ENCODE measurements at places on chromosomes 5 and 9.

DNA sequence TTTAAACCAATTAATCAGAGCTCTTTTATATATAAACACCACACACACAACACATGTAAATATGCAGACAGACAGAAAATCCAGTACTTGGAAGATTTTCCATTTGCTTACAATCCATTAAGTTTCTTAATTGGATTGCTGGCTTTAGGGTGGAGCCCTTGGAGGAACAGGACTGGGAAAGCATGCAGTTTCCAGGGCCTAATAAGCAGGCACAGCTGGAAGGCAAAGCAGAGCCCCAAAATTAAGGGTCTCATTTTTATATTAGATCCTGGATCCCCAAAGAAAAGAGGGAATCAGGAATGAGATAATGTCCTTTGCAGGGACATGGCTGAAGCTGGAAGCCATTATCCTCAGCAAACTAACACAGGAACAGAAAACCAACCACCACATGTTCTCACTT lies 13.1 kb upstream of the SMC2 start:
- no peak for DNase-seq

DNA sequence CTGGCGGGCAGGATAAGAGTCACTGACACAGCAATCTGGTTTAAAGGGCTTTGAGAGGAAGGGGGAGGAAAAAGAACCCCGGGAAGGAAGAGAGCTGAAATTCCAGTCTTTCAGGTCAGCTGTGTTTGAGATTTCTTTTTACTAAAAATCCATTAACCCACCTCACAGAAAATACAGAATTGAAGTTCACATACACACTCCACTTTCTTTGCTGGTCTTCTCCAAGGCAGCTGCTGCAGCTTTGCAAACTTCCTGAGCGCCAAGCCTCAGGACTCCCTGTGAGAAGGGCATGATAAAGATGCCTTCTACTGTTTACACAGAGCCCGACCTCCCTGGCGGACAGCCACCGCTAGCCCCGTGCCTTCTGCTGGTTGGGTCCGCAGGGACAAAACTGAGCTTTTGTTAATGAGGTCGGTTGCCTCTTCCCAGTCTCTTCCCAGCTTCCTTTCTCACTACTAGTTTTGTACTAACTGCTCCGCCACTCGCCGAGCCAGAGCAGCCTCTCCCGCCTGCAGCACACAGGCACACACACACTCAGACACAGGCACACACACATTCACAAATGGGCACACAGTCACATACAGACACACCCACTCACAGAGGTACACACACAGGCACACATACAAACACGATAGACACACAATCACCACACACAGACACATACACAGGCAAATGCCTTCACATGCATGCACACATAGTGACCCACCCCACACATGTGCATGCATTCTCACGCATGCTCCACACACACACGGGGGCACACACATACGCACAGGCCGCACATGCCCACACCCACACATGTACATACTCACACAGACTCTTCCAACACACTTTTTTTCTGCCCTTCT lies at the start of gene FREM1:
Gene FREM1 (minus strand): TSS at position 468 of the 845 bp plus-strand sequence. CDS start 41,451 bp downstream, outside the sequence.
- no peak for DNase-seq

DNA sequence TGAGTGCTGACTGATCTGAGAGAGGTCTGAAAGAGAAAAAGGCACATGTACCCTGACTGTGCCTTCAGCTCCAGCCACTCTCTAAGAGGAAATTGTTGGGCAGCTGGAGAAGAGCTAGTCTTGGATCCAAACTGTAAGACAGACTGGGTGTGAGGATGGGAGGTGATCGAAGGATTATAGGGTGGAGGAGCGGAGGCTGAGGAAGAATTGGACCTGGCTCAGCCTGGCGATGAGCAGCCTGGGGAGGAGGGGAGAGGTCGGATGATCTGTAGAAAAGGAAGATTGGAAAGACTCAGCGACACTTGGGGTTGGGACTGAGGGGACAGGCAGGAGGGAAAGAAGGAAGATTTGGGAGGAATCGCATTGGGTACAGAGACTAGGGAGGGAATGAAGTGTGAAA lies 98.6 kb upstream of the SLC25A48 start:
- no peak for DNase-seq

- DNase-seq: no peak
These were observed 257.6 kb upstream of the POU5F2 start for GRCh38 chr5:93998951-93999455.

- DNase-seq: no peak
These were observed 43.3 kb downstream of the FGF10 start for GRCh38 chr5:44345871-44346270.

DNA sequence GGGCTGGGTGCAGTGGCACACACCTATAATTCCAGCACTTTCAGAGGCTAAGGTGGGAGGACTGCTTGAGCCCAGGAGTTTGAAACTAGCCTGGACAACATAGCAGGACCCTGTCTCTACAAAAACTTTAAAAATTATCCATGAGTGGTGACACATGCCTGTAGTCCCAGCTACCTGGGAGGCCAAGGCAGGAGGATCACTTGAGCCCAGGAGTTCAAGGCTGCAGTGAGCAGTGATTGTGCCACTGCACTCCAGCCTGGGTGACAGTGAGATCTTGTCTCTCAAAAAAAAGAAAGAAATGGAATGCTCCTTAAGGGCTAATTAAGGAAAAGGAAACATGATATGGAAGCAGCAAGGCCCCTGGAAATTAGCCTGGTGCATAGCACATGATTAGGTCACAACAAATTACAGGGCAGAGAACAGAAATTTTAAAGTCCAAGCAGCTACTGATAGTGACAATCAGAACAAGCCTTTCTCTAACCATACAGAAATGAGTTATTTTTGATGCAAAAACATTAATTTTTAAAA lies 19.5 kb downstream of the ANKH start:
- DNase-seq: no peak

- no peak for DNase-seq
These were observed 159.7 kb upstream of the NFIL3 start for GRCh38 chr9:91583161-91583875.

- DNase-seq: no peak
These were observed 120.2 kb downstream of the PDE4D start for GRCh38 chr5:59773294-59773693.

DNA sequence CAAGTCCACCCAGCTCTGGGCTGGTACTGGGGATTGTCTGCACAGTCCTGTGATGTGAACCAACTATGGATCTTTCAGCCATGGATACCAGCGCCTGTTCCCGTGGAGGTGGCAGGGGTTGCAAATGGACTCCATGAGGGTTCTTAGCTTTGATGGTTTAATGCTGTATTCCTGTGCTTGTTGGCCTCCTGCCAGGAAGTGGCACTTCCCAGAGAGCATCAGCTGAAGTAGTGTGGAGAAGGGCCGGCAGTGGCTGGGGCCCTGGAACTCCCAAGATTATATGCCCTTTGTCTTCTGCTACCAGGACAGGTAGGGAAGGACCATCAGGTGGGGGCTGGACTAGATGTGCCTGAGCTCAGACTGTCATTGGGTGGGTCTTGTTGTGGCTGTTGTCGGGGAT lies 1104.8 kb upstream of the COX7C start:
- DNase-seq: no peak

DNA sequence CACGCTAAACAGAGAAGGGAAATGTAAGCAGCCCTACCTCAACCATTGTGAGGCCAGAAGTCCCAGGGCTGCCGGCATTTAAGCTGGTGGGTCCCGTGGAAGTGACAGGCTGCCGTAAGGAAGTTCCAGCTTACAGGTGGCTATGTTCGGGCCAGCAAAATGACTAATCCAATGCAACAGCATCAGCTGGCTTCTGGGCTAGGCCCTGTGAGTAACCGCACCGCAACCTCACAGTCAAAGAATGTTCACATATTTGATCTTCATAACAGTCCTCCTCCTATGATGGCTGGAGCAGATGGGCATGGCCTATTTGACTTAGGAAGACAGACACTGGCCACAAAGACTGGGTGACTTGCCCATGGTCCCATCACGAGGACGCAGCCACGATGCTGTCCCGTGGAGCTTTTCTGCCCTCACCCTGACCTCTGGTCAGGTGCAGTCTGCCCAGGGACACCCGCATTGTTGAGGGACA lies 88.2 kb downstream of the LIFR start:
- DNase-seq: no peak

DNA sequence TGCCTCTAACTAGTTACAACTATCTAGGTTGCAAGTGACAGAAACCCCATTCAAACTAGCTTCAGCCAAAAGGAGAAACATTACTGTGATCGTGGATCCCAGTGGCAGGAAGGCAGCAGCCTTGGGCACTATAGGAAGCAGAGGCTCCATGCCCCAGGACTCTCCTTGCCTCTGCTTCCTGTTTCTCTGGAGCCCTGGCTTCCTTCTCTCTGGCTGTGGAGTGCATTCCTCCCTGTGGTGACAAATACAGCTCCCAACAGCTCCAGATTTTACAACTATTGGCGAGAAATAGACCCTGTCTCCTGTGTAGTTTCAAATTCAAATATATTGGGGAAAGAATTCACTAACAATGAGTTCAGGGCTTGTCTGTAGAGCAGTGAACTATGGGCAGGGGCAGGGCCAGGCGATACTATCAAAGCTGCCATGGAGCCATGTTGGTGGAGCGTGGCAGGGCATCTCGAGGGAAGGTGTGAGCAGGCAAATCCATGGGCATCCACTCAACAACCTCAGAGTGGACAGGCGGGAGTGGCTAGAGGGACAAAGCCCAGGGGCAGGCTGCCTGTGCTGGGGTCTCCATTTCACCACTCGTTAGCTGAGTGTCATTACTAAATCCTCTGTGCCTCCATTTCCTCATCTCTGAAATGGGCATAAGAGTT lies 189.5 kb downstream of the ERCC6L2 start:
- DNase-seq: peak; percentile 42

- no peak for DNase-seq
These were observed 1290.3 kb upstream of the CDH9 start for GRCh38 chr5:28328681-28329080.

DNA sequence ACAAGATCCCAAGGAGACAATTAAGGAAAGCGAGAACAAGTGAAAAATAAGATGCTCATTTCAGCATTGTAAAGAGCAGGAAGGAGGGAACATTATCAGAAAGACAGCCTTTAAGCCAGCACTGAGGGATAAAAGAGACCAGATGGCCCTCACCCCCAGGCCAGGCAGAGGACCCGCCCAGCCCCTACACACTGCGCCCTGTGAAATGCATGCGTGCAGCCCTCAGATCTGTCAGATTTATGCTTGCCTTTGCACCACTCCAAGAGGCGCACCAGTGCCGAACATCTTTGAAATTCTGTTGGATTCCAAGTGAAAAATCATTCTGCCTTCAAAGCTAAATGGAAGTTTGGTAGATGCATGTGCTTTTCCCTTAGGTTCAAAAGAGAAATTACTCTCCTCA lies 378.0 kb downstream of the MLLT3 start:
- no peak for DNase-seq

DNA sequence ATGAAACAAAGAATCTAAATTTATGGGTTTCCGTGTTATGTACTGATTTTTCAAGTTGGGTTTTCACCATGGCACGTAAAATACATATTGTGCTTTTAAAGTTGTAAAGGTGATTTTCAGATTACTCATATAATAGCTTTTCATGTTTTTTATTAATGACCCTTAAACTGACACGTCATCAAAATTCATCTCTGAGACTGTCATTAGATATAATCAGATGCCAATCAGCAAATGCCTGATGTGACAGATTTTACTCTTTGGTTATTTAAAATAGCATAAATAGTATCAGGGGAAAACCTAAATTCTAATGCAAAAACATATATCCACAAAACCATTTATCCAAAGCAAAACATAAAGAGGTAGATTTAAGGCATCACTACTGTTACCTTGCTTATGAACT lies 11.0 kb downstream of the RFX3 start:
- DNase-seq: no peak

DNA sequence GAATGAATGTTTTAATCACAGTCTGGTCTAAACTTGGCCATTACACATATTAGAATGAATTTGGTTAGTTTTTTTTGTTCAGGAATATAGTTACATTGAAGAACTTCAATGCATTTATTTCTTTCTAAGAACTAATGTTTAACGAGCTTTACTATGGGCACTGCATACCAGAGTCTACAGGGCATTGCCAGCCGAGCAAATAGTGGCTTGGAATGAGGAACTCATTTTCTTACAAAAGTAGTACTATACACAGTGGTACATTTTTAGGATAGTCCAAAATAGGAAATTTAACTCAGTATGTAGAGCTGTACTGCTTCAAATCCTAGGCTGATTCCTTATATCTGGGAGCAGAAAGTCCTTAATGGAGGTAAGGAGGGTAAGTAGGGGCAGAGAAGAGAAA lies 155.4 kb downstream of the CARTPT start:
- DNase-seq: no peak

GRCh38 chr5:139064613-139065012 lies 133.6 kb downstream of the SIL1 start:
- DNase-seq: no peak

GRCh38 chr9:18256568-18256967 lies 217.4 kb upstream of the ADAMTSL1 start:
- DNase-seq: no peak

Measured in suppressor macrophage treated with lipopolysaccharide for 1 hour (primary cell).